ENCODE measurements at places on chromosomes 12 and 14.
A peak's percentile ranks its signal among the peaks of the same experiment; 100 is the strongest.

- no peak for DNase-seq
Measured at GRCh38 chr12:77087427-77087826, 22.1 kb upstream of the E2F7 start.

GRCh38 chr12:112616469-112617152, 174.9 kb upstream of the RPH3A start:
- DNase-seq, result no peak

- peak; percentile 74 for DNase-seq
Measured at GRCh38 chr14:68977718-68978171, 1.4 kb downstream of the ACTN1 start.

DNA sequence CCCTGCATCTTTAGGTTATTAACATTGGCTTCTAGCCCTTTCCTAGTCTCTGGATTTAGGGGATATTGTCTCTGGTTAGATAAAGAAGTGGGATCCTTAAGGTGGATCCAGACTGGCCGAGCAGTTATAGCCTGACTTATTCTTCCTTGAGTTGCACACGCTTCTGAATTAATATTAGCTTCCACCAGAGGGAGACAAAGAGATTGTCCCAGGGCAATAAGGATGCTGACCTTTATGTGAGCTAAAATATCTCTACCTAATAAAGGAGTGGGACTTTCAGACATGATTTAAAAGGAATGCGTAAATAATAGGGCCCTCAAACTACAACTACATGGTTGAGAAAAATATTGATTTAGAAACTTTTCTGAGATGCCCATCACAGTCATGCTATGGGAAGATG, 139.7 kb downstream of the SLCO1B3 start:
- DNase-seq, result no peak

GRCh38 chr14:73663548-73664212, 18.9 kb downstream of the DNAL1 start:
- no peak for DNase-seq

GRCh38 chr12:131928080-131928710, 881 bp upstream of the PUS1 start:
- DNase-seq, result no peak

Measured in breast epithelium (tissue), 4 donors.